ENCODE measurements at places on chromosomes 5 and 9. TPM values are rescaled to one million over a fixed set of nuclear protein-coding genes. Genes with fewer than 3 reads are reported as not detected.

GRCh38 chr9:135489188-135489906, 9.8 kb downstream of the PPP1R26 start:
- H3K36me3 ChIP-seq = peaks cover 45% of the 10 kb centered on the region
- DNase-seq = no peak
- H3K4me3 ChIP-seq = no peak overlapping the region
- no peak overlapping the region for H3K27ac ChIP-seq

DNA sequence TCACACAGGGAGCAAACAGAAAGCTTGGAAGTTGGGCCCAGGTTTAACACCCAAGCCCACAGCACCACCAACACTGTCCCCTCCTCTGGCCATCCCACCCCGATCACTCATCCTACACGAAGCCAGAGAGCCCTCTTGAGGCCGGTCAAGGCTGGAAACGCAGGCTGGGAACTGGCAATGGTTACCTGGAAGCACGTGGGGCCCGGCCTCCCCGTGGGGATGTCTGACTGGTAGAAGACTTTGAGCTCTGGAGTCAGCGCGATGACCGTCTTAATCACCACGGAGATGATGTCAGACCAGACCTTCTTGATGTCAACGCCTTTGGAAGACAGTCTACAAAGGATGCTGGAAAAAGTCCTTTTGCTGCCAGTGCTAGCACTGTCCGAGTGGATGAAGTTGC, 104.1 kb downstream of the TTLL11 start:
- no peaks in the 10 kb centered on the region for H3K27me3 ChIP-seq
- H3K27ac ChIP-seq = no peak overlapping the region

- no peaks in the 10 kb centered on the region for H3K36me3 ChIP-seq
- no peak overlapping the region for H3K4me3 ChIP-seq
- DNase-seq = no peak
- H3K4me1 ChIP-seq = peaks cover 11% of the 10 kb centered on the region
- H3K27ac ChIP-seq = no peak overlapping the region
Observed at GRCh38 chr9:8694983-8695588, 895.5 kb upstream of the DMAC1 start.

The NUTM2G gene
- total RNA-seq = 0.57 TPM

Data from H9 (cell line).